ENCODE measurements at places on chromosomes 3 and 15.

DNA sequence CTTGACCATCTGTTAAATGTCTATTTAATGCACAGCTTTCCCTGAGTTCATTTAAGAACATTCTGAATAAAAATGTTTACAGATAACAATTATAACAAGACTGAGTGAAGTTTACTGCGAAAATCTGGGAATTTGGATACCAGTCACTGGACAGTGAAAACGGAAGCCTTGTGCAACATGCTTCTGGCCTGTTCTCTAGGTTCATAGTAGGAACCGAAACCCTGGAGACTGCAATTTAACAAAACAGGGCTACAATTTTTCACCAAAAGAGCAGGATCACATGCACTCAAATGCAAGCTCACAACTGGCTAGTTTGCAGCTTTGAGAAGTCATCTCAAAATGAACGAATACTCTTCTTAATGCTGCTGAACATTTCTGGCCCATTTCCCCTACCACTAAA, 435.9 kb downstream of the NR2F2 start:
- DNase-seq, result no peak

DNA sequence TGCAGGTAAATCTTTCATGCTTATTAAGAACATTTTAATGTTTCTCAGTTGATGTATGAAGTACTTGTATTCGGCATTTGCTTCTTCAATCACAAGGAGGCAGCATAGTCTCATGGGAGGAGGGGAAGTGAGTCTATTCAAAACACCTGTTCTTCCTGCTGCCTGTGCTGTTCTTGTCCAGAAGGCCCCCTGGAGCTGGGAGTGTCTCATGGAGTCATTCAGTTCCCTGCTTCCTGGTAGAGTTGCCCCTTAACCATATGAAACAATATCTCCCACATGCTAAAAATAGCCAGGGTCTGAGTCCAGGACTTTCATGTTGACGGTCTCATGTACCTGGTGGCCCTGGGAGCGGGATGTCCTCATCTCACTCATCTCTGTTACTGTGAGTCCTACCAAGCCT, 15.5 kb upstream of the PPP1R2 start:
- DNase-seq, result no peak

DNA sequence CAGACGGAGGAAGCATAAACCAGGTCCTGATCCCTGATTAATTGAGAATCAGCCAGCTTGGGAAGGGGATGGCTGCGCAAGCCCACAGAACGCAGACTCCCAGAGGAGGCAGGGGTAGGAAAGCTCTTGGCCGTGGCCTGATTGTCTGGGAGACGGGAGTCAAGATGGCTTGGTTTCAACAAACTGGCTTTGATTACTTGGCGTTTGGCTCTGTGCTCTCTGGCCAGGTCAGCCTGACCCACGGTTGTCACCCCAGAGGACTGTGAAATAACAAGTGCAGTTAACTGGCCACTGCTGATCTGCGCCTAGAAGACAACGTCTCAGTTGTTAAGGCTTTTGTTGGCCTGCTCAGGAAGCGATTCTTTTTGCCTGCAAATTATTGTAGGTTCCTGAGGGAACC, 387.0 kb upstream of the PROK2 start:
- no peak for DNase-seq

DNA sequence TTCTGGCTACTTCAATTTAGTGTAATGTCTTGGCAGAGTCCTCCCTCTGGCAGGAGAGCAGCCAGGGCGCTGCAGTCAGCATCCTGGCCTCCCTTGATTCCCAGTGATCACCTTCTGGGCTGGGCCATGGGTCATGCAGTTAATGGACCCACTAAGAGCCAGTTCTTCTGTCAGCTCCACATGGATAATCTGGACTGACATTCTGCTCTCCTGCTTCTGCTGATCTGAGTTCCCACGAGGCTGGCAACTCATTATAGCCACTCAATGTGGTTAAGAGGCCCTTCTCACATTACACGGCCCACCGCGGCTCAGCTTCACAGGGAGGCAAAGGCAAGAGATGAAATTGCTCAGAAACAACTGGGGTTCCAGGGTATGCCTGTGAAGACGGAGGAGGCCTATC, 94.0 kb downstream of the WDR76 start:
- no peak for DNase-seq

DNA sequence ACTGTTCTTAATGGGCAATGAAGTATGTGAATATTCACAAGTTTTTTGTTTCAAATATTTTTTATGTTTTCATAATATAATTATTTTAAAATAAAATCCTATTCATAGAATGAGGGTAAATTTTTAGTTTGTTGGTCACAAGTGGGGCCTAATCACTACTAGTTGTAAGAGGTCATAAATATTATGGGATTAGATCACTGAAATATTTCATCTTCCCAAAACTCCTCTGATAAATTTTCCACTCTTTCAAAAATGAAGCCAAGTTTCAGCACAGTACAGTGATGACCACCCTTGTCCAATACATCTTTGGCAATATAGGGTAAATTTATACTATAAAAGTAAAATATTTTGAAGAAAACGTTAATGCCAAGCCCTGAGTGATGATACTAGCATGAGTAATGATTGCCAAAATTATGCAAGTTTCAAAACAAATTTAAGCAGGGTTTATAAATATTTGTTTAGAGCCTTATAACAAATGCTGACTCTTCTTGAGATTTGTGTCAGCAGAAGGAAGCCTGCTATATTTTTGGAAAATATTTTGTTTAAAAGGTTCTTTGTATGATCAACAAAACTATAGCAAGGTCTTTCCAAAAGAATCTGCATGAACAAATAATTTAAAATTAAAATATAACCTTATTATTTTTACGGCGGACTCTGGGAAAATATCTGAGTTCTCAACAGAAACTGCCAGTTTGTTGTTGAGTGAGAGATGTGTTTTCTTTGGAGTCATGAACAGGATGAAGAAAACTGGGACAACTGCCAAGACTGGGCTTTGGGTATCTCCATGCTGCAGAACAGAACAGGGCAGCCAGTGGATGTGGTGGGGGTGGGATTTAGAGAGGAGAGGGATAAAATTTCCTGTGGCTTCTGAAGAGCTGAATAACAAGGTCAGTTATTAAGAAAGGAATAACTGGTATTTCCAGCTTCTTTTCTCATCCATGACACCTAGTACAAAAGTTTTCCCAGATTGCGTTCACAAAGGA, 17.9 kb upstream of the TM4SF1 start:
- DNase-seq, result no peak

DNA sequence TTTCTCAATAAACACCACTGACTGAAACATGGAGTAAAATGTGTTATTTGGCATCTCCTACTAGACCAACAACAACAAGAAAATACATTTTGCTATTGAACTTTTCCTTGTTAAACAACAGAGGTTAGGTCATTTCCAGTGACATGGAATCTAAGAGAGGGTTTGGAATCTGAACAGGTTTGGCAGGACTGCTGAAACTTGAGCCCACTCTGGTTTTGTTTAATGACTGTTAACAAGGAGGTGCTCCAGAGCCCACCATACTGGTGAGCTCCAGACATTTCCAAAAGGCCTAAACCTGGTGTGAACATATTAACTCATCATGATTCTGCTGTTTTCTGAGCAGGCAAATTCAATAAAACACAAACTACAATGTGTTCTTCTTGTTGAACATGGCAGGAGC, 330.7 kb upstream of the TRIM42 start:
- DNase-seq, result no peak

DNA sequence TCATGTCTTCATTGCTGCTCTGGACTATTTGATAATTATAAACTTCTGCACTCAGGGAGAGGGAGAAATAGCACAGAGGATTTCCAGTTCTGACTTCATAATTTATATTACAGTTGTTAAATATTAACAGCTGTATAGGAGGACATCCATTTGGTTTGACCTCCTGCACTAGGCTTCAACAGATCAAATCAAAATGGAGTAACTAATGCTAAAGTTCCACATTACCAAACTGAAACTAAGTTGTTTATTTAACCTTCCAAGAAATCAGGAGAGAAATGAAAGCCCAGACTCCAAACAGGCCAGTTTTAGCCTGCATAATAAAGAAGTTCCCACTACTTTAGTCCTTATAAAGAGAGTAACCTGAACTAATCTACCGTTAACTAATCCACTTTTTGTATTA, 4.6 kb downstream of the PLSCR2 start:
- DNase-seq, result no peak

DNA sequence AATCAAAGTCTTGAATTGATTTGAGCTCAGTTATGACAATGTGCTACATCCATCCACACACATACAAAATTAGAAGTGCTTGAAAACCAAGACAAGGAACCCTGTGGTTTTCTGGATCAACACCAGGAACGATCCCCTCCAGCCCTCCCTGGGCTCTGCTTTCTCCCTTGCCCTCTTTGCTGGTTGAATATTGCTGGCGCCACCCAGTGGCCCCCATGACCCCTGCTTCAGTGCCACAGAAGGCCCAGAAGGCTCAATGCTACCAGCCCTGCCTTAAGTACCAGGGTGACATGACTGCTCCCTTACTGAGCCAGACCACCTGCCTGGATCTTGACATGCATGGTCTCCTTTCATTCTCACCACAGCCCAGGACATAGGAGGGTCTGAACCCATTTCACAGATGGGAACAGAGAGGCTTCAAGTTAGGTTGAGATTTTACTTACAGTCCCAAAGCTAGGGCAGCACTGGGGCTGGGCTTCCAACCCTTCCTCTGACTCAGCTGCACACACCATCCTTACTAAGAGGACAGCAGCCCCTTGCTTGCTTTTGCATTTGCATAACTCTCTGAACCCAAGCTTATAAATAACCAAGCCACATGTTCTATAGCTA, 15.0 kb downstream of the IL12A start:
- peak; percentile 41 for DNase-seq

GRCh38 chr15:81043281-81043934, 42.7 kb downstream of the TLNRD1 start:
- DNase-seq, result no peak

DNA sequence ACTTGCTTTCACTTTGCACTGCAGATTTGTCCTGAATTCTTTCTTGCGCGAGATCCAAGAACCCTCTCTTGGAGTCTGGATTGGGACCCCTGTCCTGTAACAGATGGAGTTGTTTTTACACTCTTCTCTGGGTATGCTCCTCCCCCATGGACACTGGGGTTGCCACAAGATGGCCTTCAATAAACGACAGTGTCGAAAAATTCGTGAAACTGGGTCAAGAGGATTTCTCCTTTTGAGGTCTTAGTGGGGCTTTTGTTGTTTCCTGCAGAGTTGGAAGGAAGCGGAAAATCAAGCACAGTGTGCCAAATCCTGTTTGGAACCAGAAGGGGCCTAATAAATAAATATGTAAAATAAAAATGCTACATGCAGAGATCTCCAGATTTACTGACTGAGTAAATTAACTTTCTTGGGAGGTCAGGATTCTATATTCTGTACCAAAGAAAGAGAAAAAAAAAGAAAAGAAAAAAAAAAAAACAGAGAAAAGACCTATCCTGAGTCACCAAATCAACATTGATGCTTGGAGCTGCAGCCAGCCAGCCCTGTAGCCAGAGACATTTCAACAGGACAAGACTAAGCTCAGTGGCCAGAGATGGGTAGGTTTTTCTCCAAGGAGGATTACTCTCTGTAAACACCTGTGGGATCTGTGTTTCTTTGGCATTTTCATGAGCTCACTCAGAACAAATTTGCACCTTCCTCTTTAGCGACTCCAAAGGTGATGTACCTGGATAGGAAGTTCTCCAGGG, 24.8 kb downstream of the CCDC80 start:
- DNase-seq, result no peak

GRCh38 chr3:49775538-49775937, 10.8 kb downstream of the IP6K1 start:
- no peak for DNase-seq

DNA sequence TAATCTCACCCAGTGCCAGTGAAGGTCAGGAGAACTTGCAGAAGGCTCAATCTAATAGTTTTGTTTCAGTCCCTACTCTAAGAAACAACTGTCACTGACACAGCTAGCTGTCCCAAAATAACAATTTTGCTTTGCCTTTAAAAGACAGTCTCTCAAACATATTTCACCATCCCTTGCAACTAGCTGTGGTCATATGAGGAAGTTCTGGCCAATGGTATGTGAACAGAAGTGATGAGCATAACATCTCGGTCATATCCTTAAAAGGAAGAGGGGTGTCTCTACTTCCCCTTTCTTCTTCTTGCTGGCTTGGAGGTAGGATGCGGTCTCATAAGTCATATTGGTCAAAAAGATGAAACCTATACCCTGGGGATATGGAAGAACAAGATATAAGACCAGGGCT, 198.1 kb downstream of the NEK10 start:
- no peak for DNase-seq

- no peak for DNase-seq
Measured at GRCh38 chr3:124552224-124552623, 178.0 kb upstream of the UMPS start.

- DNase-seq, result no peak
Measured at GRCh38 chr3:189962466-189962865, 158.2 kb downstream of the P3H2 start.

DNA sequence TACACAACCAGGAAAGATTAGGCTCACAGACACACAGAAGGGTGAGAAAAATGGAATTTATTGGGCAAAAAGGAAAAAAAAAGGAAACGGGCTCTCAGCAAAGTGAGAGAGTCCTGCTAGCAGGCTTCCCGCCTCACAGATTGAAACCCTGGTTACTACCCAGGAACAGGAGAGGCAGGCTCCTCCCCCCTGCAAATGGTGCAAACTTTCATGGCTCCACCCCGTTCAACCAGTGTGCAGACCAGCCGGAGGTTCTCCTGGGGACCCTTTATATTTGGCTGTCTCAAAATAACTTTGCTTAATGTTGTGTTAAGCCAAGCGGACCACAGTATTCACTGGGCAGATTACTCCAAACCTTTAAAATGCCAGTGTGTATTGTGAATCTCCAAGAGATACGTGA, 40.3 kb downstream of the IL1RAP start:
- DNase-seq, result no peak

- no peak for DNase-seq
Measured at GRCh38 chr3:71890356-71890931, 105.5 kb upstream of the PROK2 start.

DNA sequence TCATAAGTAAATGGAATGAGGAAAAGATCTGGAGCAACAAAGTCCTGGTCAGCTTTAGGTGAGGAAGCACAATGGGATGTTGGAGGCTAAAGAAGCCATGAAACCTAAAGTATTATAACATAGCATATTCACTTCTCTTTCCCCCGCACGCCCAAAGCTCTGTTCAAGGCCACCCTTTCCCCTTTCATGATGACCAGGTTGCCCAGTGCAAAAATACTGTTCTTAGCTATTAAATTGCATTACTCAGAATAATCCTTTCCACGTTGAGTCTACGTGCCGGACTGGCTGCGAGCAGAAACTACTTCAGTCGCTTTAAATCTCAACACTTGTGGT, 589 bp upstream of the MAPKBP1 start:
- no peak for DNase-seq

DNA sequence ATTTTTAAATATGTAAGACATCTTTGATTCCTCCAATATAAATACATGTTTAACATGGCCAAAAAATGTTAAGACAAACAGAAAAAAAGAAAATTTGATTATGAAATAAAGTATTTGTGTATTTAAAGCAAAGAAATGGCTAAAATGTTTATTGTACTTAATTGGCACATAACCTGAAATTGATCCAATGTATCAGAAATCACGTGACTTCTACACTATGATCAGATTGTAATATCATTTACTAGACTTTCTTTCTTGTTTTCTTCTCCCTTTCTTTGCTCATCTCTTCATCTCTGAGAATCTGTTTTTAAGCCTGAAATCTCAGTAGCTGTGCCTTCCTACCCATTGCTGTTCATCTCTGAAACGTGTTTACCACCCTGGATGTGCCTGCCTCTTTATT, 420.3 kb downstream of the RSL24D1 start:
- DNase-seq, result no peak

GRCh38 chr3:126663257-126663656, 8.3 kb upstream of the TXNRD3 start:
- DNase-seq, result no peak

GRCh38 chr15:89490081-89490813, 6.1 kb downstream of the RHCG start:
- DNase-seq, result no peak

Data from activated naive CD8-positive, alpha-beta T cell treated with anti-CD3 and anti-CD28 coated beads for 36 hours (primary cell).